ENCODE measurements at places on chromosomes 2 and 18.

- no peak for DNase-seq
These were observed 62.6 kb upstream of the ST6GAL2 start for GRCh38 chr2:106948540-106948939.

- no peak for DNase-seq
These were observed 11.9 kb downstream of the NAPG start for GRCh38 chr18:10537765-10538164.

GRCh38 chr18:21306368-21306767 is 64.3 kb downstream of the GREB1L start:
- DNase-seq, result no peak

DNA sequence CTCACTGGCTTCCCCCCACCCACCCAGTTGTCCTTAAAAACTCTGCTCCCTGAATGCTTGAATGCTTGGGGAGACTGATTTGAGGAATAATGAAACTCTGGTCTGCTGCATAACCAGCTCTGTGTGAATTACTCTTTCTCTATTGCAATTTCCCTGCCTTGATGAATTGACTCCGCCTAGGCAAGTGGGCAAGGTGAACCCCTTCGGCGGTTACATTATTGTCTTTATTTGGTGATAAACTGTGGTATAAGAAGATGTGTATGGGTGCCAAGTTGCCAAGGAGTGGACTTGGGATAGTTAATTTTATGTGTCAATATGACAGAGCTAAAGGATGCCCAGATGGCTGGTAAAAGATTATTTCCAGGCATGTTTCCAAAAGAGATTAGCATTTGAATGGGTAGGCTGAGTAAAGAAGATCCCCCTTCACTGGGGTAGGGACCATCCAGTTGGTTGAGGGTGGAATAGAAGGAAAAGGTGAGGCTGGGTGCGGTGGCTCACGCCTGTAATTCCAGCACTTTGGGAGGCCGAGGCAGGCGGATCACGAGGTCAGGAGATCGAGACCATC is 98.5 kb upstream of the HAAO start:
- no peak for DNase-seq

GRCh38 chr2:63817382-63817781 is 24.3 kb upstream of the UGP2 start:
- no peak for DNase-seq

- no peak for DNase-seq
These were observed 48.9 kb downstream of the TGIF1 start for GRCh38 chr18:3498698-3499471.

- no peak for DNase-seq
These were observed 53.1 kb upstream of the ATL2 start for GRCh38 chr2:38430196-38430595.

DNA sequence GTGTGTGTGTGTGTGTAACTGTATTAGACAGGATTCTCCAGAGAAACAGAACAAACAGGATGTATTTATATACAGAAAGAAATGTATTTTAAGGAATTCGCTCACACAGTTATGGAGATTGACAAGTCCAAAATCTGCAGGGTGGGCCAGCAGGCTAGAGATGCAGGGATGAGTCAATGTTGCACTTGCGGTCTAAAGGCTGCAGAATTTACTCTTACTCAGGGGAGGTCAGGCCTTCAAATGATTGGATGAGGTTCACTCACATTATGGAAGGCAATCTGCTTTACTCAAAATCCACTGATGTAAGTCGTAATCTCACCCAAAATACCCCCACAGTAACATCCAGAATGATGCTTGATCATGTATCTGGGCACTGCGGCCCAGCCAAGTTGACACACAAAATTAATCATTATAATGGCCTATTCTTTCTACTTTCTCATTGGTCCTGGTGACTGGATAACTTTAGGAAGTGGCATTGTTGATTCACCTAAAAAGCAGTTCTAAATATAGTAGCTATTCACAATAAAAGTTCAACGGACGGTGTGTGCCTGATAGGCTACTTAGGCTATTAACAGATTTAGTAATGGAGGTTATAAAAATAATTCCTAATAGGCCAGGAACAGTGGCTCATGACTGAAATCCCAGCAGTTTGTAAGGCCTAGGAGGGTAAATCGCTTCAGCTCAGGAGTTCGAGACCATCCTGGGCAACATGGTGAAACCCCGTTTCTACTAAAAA is 40.6 kb upstream of the ACYP2 start:
- DNase-seq, result no peak
